ENCODE measurements at places on chromosomes 11 and 22.

DNA sequence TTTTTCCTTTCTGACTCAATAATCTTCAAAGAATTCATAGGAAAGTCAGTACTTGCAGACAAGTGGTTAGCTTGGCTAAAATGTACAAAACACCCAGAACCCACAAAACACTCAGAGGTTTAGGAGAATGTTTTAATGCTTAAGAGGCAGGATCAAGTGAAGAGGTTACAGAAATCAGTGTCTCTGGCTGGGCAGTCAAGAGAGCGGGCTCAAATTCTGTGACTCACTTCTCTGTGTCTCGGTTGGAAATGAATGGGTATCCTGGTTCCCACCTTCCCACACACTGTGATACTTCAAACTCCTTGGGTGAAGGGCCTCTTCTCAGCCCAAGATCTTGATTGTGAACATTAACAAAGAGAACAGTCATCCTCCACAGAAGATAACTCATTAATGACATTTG is 3.8 kb downstream of the MPEG1 start:
- DNase-seq = no peak

- DNase-seq = no peak
These were observed 24.5 kb downstream of the FAM227A start for GRCh38 chr22:38631724-38632123.

GRCh38 chr22:24357547-24357946 is 69.9 kb upstream of the ADORA2A start:
- DNase-seq = no peak

DNA sequence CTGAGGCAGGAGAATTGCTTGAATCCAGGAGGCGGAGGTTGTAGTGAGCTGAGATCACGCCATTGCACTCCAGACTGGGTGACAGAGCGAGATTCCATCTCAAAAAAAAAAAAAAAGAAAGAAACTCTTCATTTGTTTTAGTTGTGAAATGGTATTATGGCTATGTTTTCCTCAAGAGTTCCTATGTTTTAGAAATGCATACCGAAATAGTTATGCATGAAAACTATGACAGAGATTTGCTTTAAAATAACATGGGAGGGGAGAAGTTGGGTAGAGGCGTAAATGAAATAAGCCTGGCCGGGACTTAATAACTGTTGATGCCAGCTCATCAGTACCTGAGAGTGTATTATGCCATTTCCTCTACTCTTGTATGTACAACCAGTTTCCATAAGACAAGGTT is 48.3 kb downstream of the FEZ1 start:
- no peak for DNase-seq

DNA sequence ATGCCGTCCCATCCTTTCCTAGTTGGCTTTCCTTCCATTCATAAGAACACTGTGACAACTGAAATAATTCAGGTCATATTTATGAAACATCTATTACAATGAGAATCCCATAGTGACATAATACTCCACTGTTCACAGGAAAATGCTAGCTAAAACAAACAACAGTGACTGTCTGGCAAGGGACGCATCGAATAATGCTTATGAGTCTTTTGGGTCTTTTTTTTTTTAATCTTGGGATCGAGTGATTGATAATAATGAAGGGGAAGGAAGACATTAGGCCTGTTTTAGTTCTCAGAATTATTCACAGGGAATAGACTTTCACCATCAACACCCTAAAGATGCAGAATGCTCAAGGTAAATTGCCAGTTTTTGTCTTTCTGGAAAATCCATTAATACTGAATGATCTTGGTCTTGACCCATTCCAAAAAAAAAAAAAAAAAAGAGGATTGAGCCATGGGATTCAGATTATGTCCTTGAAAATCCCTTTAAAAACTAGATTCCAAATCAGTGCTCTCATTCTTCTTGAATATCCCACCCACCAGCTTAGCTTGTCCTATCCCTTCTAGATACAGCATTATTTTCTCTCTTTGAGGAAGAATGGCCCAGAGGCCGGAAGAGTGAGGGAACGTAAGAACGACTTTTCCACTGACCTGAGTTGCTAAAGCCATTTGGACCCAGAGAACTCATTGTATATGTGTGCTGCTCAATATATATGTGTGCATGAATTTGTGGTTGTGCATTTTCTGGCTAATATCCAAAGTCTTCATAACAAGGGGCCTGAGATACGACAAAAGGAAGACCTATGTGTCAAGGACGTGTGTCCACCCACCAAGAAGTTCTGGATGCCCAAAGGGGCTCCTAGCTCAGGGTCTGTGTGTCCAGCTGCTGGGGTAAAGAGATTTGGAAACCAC is 35.2 kb upstream of the CREB3L1 start:
- no peak for DNase-seq

DNA sequence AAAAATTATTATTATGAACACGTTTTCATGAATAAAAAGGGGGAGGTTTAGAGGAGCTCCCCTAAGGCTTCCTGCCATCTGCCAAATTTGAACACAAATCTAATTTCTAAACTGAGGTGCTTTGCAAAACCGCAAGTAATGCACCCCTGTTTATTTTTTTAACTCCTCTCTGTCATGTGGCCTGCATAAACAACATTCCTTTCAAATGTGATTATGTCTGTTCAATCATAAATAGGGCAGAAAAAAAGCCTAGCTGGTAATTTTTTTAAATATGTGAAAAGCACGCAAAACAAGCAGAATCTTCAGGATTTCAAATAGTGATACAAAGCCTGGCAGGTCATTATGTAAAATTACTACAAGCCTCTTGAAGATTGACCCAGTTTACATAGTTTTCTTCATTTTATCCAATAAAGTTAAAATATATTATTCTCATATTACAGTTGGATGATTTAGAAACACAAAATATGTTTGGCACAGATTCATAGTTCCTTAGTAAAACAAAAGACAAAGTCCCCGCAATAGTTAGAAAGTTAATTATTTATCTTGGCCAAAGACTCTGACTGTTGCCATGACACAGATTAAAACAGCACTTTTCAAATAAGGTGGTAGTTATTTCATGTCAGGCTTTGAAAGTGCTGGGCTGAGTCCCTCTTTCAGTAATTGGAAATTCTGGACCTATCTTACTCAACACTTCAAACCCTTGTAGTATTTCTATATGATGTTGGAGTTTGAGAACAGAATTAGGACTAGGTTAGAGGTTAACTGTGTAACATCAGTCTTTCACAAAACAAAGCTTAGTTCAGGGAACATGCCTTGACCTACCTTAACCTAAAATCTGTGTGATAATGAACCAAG is 200.3 kb upstream of the MPPED2 start:
- no peak for DNase-seq

DNA sequence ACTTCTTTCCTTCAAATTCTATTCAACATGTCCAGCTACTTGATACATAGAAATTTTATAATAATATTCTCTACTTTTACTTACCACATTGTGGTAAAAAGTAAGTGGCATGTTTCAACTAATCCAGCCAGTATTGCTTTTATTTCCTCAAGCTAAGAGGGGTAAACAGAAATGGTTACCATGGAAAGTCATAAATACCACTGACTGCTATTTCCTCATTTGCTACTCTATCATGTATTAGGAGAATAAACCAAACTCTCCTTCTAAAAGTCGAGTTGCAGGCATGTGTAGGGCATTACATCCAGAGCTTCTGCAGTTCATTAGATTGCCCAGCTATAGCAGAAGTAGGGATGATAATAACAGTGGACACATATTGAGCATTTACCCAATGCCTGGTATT is 208.4 kb downstream of the MAML2 start:
- no peak for DNase-seq

DNA sequence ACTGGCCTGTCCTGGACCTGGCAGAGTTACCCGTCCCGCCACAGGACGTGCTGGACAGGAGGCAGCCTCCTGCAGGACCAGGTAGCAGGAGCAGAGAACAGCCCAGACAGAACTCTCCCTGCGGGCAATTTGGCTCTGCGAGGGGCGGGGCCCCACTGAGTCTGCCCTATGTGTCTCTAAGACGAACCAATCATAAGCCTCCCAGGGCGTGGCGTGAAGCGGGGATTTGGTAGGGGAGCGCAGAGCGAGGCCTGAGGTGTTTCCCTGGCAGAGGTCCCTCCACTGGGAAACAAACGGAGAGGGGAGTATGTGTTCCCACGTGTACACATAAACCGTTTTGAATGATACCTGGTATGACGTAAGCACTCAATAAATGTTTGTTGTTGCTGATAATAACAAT is 7.4 kb downstream of the CD82 start:
- no peak for DNase-seq

- no peak for DNase-seq
These were observed 25.5 kb downstream of the DKK3 start for GRCh38 chr11:11982975-11983374.

DNA sequence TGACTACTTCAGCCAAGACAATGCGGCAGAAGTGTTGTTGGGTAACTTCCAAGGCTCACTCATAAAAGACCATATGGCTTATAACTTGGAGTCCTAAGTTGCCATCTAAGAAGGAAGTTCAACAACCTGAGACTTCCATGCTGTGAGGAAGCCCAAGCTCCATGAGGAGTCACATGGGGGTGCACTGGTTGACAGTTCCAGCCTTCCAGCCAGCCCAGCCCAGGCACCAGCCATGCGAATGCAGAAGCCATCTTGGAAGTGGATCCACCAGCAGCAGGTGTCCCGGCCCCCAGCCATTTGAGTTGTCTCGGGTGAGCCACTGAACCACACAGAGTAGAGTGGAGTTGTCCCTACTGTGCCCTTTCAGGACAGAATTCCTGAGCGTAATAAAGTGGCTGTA is 32.8 kb upstream of the WNT7B start:
- no peak for DNase-seq

GRCh38 chr11:85086504-85087284 is 540.5 kb downstream of the DLG2 start:
- no peak for DNase-seq

DNA sequence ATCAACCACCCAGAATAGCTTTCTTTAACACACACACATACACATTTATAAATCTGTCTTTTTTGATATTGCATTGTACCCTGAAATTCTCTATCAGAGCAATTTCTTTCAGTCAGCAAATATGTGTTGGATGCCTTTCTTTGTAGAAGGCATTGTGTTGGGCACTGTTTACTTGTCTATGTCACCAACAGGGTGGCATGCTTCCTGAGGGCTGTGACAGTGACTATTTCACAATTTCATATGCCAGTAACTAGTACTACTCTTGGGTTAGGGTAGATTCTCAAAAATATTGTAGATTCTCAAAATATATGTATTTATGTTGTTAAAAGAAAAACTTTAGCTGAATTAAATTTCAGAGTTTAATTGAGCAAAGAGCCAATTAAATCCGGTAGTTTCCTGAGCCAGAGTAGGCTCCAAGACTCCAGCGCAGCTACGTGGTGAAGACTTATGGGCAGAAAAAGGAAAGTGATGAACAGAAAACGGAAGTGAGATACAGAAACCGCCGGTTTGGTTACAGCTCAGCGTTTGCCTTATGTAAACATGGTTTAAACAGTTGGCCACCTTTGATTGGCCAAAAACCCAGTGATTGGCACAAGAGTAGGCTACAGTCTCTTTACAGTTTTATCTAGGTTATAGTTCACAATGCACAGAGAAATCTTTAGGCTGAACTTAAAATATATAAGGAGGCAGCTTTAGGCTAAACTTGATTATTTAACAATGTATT is 723.3 kb downstream of the NTM start:
- DNase-seq = no peak

- no peak for DNase-seq
These were observed 24.2 kb downstream of the RBX1 start for GRCh38 chr22:40975366-40975765.

DNA sequence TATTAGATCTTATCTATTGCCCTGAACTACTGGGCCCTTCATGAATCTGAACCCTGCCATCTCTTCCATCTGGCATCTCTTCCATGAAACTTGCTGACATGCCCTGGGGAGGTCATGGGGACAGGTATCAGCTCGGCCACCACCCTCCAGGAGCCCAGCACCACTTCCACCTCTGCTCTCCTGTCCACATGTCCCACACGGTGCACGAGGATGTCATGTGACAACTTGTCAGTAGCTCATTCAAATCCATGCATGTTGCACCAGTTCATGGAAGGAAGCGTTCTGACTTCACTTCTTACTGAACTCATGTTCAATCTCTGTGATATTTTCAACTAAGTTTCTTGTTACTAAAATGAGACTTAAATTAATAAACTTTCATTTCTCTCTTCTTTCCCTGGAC is 16.6 kb downstream of the YPEL1 start:
- DNase-seq = peak; percentile 9

DNA sequence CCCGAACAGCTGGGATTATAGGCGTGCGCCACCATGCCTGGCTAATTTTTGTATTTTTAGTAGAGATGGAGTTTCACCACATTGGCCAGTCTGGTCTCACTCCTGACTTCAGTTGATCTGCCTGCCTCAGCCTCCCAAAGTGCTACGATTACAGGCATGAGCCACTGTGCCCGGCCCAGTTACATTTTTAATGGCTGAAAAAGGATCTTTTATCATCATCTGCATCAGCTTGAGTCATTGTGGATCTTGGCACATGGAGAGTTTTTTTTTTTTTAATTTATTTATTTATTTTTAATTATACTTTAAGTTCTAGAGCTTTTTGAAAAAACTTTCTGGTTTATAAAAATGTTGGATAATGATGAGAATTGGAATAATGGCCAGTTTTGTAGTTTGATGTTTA is 8.6 kb downstream of the IGHMBP2 start:
- DNase-seq = no peak

DNA sequence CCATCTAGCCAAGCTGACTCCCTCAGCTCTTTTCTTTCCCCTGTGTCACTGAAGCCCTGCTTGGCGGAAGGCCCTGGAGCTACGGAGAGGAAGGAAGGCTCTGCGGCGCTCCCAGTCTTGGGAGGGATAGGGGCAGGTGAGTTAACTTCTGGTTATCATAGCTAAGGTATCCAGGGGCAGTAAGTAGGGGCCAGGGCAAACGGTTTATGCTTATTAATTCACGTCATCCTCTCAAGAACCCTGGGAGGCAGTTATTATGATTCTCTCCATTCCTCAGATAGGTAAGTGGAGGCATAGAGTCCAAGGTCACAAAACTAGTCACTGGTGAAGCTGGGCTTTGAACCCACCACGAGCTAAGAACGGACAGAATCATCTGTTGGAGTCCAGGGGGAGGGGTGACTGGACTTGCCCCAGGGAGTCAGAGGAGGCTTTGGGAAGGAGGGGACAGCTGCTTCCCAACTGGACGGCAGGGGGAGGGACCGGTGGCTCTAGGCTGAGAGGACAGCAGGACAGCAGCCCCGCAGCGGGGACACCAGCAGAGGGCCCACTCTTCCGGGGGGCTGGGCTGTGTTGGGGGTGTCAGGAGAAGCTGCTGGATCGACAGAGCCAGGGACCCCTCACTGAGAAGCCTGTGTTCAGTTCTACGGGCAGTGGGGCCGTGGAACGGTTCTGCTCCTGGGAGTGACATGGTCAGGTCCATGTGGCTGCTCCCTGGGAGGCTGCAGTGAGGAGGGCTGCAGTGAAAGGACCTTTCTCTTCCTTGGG is 3.5 kb downstream of the BAIAP2L2 start:
- no peak for DNase-seq

- DNase-seq = no peak
These were observed 72.6 kb downstream of the CELSR1 start for GRCh38 chr22:46464701-46465344.
